HS-27A (cell line): ENCODE measurements at places on chromosomes 2 and 18.

- DNase-seq: no peak
These were observed 60.2 kb downstream of the CHRNA1 start for GRCh38 chr2:174704061-174704460.

DNA sequence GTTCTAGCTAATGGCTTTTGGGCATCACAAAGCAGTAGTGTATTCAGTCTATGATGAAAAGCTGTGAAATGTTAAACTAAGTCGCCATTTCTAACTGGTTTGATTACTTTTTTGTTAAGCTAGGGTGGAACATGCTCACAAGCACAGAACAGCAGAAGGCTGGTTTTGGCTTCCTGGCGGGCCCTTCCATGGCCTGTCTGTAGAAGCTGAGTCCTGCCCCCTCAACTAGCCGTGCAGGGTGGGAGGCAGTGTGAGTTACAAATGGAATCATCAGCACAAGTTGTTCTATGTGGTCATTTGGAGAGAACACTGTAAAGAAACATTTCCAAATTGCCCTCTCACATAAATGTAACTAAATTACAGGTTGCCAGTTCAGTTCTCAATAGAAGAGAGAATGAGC, 290.8 kb downstream of the ALPK2 start:
- DNase-seq: no peak

DNA sequence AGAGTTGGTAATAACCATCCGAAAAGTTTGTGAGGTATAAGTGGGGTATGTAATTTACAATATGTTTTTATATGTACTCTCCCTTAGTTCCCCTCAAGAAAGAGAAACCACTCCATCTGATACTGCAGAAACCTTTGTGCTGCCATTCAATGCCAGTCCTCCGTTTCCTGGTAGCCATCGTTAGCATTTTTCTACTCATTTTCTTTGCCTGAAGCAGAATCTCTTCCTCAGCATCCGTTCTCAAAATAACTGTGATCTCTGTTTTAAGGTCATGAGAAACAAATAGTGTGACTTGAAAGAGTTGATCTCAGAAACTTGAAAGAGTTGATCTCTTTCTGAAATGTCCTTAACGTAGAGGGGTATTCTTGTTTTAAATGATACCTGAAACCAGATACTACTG, 996 bp downstream of the PTCD3 start:
- DNase-seq: no peak

DNA sequence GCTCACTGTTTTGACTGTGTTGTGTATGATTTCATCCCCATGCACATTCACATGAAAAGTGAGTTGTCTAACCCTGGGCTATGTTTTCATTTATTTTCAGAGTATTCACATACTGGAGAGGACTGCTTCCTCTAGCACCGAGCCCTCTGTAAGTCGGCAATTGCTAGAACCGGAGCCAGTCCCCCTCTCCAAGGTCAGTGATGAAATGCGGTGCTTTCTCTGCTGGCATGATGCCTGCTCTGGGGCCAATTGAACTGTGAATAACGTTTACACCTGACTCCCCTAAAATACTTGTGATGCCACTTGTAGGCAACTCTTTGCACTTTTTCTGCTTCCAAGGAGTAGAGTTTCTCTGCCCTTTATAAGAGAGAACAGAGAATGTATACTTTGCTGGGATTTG, 126.9 kb downstream of the PRKRA start:
- no peak for DNase-seq

GRCh38 chr2:190344276-190344827, 963 bp downstream of the INPP1 start:
- DNase-seq: no peak

DNA sequence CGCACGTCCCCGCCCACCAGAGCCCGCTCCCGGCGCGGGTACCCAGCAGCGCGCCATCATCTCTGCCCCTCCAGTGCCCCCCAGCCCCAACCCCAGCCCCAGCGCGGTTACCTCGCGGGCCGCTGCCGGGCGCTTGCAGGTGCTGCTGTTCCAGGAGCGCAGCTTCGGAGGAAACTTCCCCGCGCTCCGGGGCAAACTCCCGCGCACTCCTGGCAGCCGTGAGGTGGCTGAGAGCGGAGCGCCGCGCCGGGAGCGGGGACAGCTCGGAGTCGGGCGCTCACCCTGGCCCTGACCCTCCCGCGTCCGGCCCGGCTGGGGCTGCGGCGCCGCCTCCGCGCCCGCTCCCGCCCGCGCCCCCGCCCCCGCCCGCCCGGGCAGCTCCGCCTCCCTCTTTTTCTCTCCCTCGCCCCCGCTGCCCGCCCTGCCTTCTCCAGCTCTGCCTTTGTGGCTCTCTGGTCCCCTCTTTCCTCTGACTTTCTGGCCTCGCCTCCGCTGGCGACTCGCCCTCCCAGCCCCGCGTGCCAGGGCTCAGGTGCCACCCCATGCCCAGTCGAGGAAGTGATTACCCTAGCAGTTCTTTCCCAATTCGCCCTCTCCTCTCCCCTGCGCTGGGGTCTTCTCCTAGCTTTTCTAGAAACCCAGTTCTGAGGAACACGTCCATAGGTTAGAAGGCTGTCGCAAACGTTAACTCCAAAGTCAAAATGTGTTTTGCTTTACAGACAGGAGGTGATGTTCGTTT, at the start of gene CHST9:
CHST9 (minus strand) TSS at position 284 of the 739 bp plus-strand sequence. CDS start 42,499 bp downstream, outside the sequence.
- DNase-seq: no peak

DNA sequence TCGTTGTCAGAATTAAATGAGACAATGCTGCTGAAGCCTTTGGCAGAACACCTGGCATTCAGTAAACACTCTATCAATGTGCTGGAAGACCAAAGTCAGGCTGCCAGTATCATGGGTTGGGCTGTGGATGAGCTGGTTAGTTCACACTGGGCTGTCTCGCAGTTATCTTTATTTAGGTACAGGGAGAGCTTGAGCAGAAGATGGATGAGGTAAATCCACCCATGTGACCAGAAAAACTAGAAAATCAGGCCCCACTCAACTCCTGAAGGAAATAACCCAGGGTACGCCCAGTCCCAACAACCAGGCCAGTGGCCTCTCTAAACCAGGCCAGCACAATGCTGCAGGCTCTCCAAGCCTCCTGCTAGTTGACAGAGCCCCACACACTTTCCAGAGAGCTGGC, 330.3 kb downstream of the TNS1 start:
- DNase-seq: no peak

- no peak for DNase-seq
These were observed 245.6 kb upstream of the CDH2 start for GRCh38 chr18:28422577-28422976.

GRCh38 chr18:10013621-10014543, 100.1 kb downstream of the VAPA start:
- no peak for DNase-seq
